Stimulated activated CD8-positive, alpha-beta memory T cell treated with anti-CD3 and anti-CD28 coated beads, Interleukin-2, amount 100 ng/mL, for 48 hours (primary cell): ENCODE measurements at places on chromosomes 4 and X.

DNA sequence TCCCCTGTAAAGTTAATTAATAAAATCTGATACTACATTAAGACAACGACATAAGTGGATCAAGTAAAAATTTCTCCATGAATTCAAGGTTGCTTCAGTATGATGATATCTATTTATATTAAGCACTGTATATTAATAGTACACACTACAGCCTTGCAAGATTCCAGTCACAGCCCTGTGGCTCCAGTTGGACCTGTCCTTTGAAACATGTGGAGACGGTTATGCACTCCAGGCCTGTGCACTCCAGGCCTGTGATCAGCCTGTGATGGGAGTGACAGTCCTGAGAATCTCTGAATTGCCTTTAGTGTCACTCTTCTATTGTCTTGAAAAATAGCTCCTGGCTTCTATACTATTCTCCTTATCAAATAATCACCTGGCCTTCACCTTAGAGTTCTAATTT, 981.1 kb upstream of the AGA start:
- no peak for DNase-seq

- no peak for DNase-seq
Measured at GRCh38 chrX:129512409-129512808, 10.9 kb downstream of the SMARCA1 start.

DNA sequence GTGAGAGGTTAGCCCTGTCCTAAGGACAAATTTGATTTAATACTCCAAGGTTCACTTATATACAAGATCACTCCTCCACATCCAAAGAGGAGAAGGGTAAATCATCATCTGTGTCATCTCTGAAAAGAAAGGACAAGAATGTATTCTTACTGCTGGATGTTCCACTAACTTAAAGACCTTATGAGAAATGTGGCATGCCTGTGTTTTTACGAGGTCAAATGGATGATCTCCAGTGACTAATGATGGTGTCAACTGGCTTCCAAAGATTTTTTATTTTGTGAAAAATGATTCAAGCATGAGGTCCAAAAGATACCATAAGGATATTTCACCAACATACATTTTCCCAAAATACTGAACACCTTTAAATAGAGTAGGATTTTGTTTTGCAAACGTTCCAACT, 143.4 kb downstream of the PTCHD1 start:
- DNase-seq: no peak

GRCh38 chr4:184439856-184440594, 34.3 kb downstream of the IRF2 start:
- DNase-seq: no peak

DNA sequence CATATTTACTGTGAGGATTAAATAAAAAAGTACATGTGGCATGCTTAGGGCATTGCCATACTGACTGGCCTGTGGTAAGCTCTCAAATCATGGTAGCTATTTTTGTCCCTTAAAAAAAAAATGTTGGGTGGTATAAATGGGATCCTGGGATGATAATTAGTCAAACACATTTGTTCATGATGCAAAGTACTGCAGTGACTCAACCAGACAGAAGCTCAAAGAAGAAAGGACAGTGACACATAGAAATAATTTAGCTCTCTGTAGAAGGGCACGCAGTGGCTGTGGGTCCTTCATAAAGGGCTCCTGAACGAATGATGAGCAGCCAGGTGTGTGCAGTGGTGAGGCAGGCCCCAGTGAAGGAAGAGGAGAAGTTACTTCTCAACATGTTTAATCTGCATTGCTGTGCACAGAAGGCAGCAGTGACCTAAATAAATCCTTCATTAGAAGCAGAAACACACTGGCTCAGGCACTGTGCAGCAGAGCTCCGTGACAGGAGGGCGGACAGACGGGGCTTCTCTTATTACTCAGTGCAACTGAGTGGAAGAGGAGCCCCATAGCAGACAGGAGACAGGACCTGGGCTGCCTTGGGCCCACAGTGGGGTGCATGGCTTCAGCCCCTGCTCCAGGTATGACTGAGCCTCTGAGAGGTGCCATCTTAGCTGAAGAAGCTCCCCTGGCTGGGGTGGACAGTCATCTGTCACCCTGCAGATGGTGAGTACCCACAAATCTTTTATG, 20.3 kb downstream of the HS3ST1 start:
- no peak for DNase-seq

DNA sequence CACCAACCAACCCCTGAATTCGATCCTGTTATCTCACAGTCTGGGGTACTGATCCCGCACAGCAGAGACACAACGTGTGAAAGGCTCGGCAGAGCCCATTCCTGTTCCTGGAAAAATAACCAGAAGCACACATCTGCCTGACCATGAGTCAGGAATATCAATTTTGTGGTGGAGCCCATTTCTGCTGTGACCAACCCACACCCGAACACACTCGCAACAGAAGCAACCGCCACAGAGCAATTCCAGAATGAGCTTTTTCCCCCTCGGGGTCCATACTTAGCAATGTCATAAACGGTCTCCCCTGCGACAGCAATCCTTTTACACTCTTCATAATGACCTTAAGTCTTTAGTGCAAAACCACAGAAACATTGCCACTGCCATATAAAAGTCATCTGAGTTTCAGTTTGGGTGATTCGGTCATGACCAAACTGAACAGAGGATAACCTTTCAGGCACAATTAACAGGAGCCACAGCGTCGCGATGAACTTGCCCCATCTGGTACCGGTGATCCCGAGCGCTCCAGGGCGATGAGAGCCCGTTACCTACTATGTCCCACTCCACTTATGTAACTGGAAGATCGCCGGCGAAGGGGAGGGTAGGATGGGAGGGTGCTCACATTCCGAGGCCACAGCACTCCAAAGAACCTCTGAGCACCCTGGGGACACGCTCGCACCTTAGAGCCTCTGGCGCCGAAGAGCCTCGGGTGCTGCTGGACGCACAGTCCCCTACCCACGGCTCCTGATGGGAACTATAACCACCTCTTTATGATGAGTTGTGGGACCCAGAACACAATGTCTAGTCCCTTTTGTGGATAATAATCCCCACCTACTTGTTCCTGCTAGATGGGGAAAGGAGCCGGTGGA, 1.1 kb downstream of the MECP2 start:
- no peak for DNase-seq

- DNase-seq: no peak
Measured at GRCh38 chr4:164485136-164485535, 268.8 kb upstream of the SMIM31 start.

GRCh38 chrX:110310000-110310790, 7.7 kb downstream of the AMMECR1 start:
- DNase-seq: no peak

DNA sequence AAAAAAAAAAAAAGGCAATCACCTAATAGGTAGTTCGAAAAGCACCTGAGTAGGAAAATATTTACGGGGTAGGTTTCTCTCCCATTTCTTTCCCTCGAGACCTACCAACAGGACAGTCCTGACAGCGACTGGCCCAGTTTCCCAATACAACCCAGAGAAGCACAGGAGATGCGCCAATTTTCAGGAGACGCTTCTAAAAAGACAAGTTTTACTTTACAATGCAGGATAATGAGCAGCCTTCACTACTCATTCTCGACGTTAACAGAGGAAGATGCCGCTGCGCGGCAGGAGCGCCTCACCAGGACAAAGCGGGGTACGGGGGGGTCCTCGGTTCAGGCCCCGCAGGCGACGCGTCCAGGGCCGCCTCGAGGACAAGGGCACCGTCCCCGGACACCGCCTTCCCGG, 708 bp downstream of the BCLAF3 start:
- no peak for DNase-seq

- peak; percentile 76 for DNase-seq
Measured at GRCh38 chrX:130060122-130061069, 49.9 kb downstream of the ELF4 start.

DNA sequence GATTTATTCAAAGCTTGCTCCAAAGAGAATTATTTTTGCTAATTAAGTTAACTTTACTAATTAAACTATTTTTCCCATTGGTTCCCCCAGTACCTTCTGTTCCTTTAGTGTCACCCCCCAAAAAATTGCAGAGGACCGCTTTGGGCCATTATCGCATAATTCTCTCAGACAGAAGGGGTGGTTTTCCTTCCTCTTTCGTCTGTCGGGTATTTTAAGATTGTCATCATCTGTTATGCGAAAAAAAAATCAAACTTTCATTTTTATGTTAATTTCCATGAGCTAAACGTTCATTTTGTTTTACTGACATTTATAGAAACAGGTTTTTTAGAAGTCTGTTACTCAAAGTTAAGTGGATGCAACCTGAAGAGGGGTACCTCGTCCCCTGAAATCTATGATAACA, 76.2 kb upstream of the DDX3X start:
- no peak for DNase-seq

DNA sequence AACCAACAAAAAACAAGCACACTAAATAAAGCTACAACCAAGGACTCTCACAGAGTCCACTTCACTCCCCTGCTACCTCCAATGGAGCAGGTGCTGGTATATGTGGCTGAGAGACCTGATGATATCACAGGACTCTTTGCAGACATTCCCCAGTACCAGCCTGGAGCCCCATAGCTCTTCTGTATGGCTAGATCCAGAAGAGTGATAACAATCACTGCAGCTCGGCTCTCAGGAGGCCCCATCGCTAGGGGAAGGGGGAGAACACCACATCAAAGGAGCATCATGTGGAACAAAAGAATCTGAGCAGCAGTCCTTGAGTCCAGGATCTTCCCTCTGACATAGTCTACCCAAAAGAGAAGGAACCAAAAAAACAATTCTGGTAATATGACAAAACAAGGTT, 237.1 kb upstream of the TLL1 start:
- DNase-seq: no peak

DNA sequence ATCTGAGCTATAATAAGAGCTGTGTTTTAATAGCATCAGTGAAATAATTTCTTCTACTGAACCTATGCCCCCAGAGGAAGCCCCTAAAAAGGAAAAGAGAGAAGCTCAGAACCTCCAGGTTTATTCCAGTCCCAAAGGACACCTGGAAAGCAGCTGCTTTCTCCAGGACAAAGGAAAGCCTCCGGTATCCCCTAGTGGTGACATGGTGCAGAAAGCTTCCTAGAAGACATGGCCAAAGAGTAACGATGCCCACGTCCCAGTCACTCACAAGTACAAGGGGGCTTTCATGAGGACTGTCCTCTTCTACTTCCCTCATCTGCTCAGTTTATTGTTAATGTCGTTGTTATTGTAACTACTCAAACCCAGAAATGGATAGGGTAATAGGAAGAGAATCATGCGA, 343.9 kb downstream of the UNC5C start:
- DNase-seq: no peak

DNA sequence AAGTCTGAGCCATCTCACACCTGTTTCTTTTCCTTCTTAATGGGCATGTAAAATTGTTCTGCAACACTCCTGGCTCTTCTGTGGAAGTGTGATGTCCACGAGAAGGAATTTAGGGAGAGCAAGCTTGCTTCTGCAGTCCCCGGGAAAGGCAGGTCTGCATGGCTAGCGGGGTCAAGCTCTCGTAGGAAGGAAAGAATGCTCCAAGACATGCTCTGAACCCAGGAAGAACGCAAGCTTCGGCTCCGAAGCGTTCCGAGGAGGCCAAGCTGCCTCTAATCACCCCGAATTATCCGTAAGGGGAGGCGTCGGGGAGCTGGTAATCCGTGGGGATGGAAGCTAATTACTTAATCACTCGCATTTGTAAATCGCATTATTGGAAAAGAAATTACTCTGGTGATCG, 177.7 kb downstream of the CRLF2 start:
- no peak for DNase-seq

- DNase-seq: no peak
Measured at GRCh38 chrX:144219035-144219434, 335.2 kb downstream of the UBE2NL start.

DNA sequence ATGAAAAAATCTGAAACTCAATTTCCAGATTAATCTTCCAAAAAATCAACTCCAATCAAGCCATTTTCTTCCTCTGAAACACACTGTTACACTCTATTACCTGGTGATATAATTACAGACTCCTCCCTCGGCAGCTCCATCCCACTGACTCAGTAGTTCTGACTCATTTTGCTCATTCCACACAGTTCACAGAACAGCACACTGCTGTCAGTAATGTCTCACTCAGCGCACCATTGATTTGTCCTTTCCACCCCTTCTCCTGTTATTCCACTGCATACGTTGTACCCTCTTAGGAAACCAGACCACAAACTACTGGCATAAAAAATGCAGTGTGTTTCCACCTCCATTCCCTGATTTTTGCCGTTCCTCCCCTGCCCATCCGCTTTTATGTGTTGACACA, 212.7 kb downstream of the SLIT2 start:
- DNase-seq: no peak

DNA sequence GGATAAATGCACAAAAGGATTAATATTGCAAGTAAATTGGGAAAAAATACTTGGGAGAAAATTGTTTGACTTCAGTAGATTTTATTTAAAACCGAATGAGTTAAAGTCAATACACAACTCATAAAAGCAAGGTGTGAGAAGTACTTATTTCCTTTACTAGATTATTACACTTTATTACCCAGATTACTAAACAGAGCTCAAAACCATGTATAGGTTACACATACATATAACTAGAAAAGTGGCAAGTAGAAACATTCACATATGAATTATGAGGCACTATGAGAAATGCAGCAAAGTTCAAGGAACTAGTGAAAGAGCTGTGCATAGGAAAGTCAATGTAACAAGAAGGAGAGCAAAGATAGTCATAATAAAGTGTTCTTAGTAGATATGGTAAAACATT, 113.0 kb downstream of the CXXC4 start:
- DNase-seq: no peak

DNA sequence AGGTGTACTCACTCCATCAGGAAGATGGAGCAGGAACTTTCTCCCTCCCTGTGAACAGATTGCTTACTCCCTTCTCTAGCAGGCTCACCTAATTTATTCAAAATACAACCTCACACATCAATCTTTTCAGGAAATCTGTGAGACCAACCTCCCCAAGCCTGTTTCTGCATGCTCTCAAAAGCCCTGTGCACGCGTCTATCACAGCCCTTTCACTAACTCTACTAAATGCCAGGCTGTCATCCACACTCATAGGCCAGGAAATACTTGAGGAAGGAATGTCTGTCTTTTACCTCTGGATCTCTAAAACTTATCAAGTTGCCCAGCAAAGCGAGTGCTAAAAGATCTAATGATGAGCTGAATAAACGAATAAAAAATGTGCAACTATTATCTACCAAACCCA, 11.2 kb downstream of the CAMK2D start:
- no peak for DNase-seq

GRCh38 chrX:100880368-100880767, 6.2 kb upstream of the NOX1 start:
- DNase-seq: no peak

- no peak for DNase-seq
Measured at GRCh38 chrX:119809185-119809666, 17.8 kb upstream of the RPL39 start.

GRCh38 chr4:140163029-140163810, 9.2 kb upstream of the MAML3 start:
- DNase-seq: no peak

- no peak for DNase-seq
Measured at GRCh38 chrX:56788229-56788628, 59.2 kb downstream of the NBDY start.
